ENCODE measurements at places on chromosomes 16 and 17. TPM values are rescaled to one million over a fixed set of nuclear protein-coding genes. Genes with fewer than 3 reads are reported as not detected.

GRCh38 chr16:89099905-89100304 is 6.3 kb downstream of the ACSF3 start:
- H3K4me1 ChIP-seq = peaks cover 50% of the 10 kb centered on the region
- H3K36me3 ChIP-seq = peaks cover 25% of the 10 kb centered on the region
- H3K4me3 ChIP-seq = no peak overlapping the region

- H3K27me3 ChIP-seq = no peaks in the 10 kb centered on the region
- peak overlapping the region; percentile 60 for H3K27ac ChIP-seq
- H3K36me3 ChIP-seq = peaks cover 18% of the 10 kb centered on the region
- no peak for DNase-seq
- peaks cover 19% of the 10 kb centered on the region for H3K4me1 ChIP-seq
These were observed 59.3 kb upstream of the CORO6 start for GRCh38 chr17:29682054-29682453.

DNA sequence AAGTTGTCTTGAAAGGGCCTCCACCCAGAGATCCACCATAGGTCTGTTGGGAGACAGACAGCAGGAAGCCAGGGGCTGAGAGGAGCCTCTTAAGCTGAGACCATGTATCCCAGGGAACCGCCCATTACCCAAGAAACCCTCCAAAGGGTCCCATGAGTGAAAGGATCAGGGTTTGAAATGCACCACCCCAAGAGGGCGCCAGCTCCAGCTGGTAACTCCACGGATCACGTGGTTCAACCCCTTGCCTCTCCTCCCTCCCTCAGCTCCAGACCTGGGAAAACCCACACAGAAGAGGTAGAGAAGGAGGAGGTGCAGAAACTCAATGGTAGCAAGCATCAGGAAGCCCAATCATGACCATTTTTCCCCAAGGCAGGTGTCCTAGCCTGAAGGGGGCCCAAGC is 148.7 kb downstream of the AIPL1 start:
- H3K4me1 ChIP-seq = no peaks in the 10 kb centered on the region
- H3K4me3 ChIP-seq = no peak overlapping the region
- peaks cover 4% of the 10 kb centered on the region for H3K27me3 ChIP-seq
- H3K27ac ChIP-seq = no peak overlapping the region

DNA sequence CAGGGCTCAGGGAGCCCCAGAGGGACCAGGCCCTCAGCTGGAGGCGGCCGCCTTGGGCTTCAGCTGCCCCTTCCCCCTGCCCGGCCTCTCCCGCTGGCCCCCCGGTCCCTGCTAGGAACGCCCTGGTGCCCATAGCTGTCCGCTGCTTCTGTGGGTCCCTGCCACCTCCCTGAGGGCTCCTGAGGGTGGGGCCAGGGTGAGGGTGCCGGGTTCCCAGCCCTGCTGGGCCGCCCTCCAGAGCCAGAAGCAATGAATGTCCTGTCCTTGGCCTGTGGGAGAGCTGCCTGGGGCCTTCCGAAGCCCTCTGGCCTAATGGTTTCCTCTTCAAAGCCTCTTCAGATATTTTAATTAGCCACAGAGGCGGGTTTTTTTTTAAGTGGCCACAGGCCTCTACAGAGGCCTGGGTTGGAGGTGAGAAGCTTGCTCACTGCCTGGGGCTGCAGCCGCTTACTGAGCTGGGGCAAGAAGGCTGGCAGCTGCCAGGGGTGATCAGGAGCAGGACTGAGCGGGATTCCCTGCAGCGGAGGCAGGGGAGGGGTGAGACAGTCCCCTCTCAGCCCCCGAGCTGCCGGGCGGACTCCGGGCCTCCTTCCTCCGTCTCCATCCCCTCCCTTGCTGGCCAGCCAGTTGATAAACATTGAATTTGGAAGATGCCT is 9.9 kb downstream of the CENPX start:
- no peaks in the 10 kb centered on the region for H3K36me3 ChIP-seq
- no peak overlapping the region for H3K4me3 ChIP-seq
- H3K4me1 ChIP-seq = no peaks in the 10 kb centered on the region
- no peak overlapping the region for H3K27ac ChIP-seq
- no peak for DNase-seq

- peaks cover 1% of the 10 kb centered on the region for H3K36me3 ChIP-seq
- H3K4me3 ChIP-seq = no peak overlapping the region
- H3K27me3 ChIP-seq = peaks cover 3% of the 10 kb centered on the region
- DNase-seq = no peak
These were observed 13.2 kb downstream of the RPH3AL start for GRCh38 chr17:339193-340061.

DNA sequence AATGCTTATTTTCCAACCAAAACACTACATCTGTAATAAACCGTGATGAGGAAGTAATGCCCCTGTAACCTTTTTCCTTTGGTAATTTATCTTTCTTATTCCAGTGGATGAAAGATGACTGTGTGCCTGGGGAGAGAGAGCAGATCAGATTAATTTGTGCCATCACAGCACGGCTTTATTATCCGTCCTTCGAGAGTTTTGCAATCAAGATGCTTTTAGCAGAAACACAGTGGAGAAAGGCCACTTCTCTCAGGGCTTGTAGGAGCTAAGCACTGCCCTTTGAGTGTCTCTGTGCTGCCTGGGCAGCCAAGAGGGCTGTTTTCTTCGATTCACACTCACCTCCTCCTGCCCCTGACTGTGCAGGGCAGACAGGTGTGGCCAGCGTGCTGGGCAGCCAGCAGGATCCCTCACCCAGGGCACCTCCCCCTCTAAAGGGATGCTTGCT is 190.2 kb downstream of the PRKCA start:
- no peaks in the 10 kb centered on the region for H3K27me3 ChIP-seq
- no peak overlapping the region for H3K27ac ChIP-seq
- peaks cover 42% of the 10 kb centered on the region for H3K36me3 ChIP-seq
- DNase-seq = no peak
- H3K4me3 ChIP-seq = no peak overlapping the region

- no peak for DNase-seq
- H3K4me3 ChIP-seq = no peak overlapping the region
- H3K4me1 ChIP-seq = no peaks in the 10 kb centered on the region
- no peak overlapping the region for H3K27ac ChIP-seq
These were observed 55.2 kb downstream of the CRISPLD2 start for GRCh38 chr16:84874983-84875382.

- no peaks in the 10 kb centered on the region for H3K27me3 ChIP-seq
- peaks cover 85% of the 10 kb centered on the region for H3K36me3 ChIP-seq
- H3K4me3 ChIP-seq = peak within 1 kb of the TSS; percentile 55
- H3K4me1 ChIP-seq = peaks cover 84% of the 10 kb centered on the region
- H3K27ac ChIP-seq = peak within 1 kb of the TSS; percentile 100
These were observed at the start of gene CD68 for GRCh38 chr17:7579001-7579833. Gene CD68, plus strand, starts transcription at chr17:7579638. Its CDS starts 40 bp downstream, at chr17:7579678.

DNA sequence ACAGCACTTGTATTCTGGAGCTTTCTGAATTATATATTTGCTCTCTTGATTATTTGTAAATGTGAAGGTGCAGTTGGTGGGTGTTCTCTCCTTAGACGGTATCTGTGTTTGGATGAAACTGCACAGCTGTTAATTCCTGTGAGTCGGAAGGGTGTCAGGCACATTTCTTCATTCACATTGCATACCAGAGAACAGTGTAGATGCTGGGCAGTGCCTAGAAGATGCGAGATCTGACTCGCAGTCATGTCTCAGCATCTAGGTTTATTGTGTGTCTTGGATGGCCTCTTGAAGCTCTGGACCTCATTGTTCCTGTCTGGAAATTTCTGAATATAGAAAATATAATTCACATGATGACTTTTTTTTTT is 61.2 kb downstream of the CLEC16A start:
- no peak overlapping the region for H3K27ac ChIP-seq
- peaks cover 14% of the 10 kb centered on the region for H3K36me3 ChIP-seq
- no peaks in the 10 kb centered on the region for H3K4me1 ChIP-seq
- no peak overlapping the region for H3K4me3 ChIP-seq
- H3K27me3 ChIP-seq = no peaks in the 10 kb centered on the region

GRCh38 chr17:83200231-83200699 is 120.9 kb downstream of the METRNL start:
- H3K27me3 ChIP-seq = no peaks in the 10 kb centered on the region
- peak overlapping the region; percentile 66 for H3K4me3 ChIP-seq
- DNase-seq = peak; percentile 74
- peaks cover 34% of the 10 kb centered on the region for H3K4me1 ChIP-seq

- no peak for DNase-seq
- H3K36me3 ChIP-seq = peaks cover 23% of the 10 kb centered on the region
- H3K4me3 ChIP-seq = no peak overlapping the region
- H3K27ac ChIP-seq = no peak overlapping the region
These were observed 12.0 kb downstream of the ACSF3 start for GRCh38 chr16:89105599-89106151.

DNA sequence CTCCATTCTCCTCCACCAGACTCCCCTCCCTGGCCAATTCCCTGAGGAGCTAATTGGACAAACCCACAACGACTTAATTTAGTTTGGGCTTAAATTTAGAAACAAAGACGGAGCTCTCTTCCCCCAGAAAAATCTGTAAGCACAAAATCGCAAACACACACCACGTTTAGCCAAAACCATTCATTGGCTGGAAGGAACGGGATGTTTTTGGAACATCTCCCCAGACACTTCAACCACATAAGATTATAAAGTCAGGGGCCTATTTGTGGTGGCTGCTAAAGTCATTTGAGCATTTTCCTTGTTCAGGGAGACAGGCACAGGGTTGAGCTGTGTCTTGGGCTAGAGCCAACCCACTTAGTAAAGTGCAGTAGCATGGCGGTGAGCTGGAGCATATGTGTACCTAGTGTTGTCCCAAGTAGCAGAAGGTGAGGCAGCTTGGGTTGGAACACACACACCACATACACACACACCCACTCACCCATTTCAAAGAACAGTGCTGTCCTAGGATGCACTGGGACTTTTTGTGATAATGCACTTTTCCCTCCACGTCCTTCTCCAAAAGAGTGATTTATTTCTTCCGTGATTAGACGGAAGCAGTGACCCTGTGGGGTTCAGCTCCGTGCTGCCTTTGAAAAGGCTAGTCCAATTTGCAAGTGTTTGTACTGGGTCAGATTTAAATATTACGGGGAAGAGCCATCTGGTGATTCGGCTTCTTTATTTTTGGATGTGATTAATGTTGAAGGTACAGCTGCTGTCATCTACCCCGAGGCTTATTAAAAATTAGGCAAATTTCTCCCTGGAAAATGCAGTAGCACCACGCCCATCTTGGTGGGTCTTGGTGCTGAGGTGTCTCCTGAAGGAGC is 32.2 kb downstream of the ELAC2 start:
- no peak overlapping the region for H3K27ac ChIP-seq
- peaks cover 4% of the 10 kb centered on the region for H3K27me3 ChIP-seq
- peaks cover 3% of the 10 kb centered on the region for H3K4me1 ChIP-seq
- peaks cover 9% of the 10 kb centered on the region for H3K36me3 ChIP-seq
- H3K4me3 ChIP-seq = no peak overlapping the region

- H3K27me3 ChIP-seq = no peaks in the 10 kb centered on the region
- H3K4me1 ChIP-seq = no peaks in the 10 kb centered on the region
- no peaks in the 10 kb centered on the region for H3K36me3 ChIP-seq
- H3K4me3 ChIP-seq = no peak overlapping the region
- no peak for DNase-seq
These were observed 14.5 kb upstream of the APRT start for GRCh38 chr16:88826070-88826840.

DNA sequence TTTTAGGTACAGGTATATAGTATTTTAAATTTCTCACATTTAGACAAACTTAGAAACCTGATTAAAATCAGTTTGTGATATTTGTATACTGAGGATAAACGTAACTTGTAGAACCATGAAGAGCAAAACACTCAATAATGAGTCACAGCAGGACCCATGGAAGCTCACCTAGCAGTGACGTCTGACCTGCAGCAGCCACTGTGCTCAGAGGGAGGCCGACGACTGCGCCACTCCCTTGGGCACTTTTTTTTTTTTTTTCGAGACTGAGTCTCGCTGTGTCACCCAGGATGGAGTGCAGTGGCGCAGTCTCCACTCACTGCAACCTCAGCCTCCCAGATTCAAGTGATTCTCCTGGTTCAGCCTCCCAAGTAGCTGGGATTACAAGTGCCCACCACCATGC is 106.2 kb upstream of the AXIN2 start:
- no peaks in the 10 kb centered on the region for H3K27me3 ChIP-seq
- no peaks in the 10 kb centered on the region for H3K36me3 ChIP-seq
- H3K4me1 ChIP-seq = no peaks in the 10 kb centered on the region
- no peak for DNase-seq
- no peak overlapping the region for H3K4me3 ChIP-seq

DNA sequence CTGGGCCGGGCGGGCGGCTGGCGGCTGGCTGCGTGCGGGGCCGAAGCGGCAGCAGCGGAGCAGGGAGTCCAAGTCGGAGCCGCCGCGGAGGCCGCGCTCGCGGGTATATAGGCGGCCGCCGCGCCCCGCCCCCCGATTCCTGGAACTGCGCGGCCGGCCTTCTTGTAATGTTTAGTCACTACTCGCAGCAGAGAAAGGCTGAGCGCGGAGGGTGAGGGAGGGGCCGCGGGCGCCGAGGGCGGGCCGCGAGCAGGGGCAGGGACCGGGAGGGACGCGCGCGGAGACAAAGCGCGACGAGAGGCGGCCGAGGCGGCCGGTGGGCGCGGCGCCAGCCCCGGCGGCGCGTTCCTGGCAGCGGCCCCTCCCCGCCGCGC is at the start of gene SOCS3:
Gene SOCS3 (minus strand): TSS at position 81 of the 374 bp plus-strand sequence. CDS start 982 bp downstream, outside the sequence.
- peaks cover 21% of the 10 kb centered on the region for H3K36me3 ChIP-seq
- peak; percentile 97 for DNase-seq
- H3K4me1 ChIP-seq = peaks cover 45% of the 10 kb centered on the region

DNA sequence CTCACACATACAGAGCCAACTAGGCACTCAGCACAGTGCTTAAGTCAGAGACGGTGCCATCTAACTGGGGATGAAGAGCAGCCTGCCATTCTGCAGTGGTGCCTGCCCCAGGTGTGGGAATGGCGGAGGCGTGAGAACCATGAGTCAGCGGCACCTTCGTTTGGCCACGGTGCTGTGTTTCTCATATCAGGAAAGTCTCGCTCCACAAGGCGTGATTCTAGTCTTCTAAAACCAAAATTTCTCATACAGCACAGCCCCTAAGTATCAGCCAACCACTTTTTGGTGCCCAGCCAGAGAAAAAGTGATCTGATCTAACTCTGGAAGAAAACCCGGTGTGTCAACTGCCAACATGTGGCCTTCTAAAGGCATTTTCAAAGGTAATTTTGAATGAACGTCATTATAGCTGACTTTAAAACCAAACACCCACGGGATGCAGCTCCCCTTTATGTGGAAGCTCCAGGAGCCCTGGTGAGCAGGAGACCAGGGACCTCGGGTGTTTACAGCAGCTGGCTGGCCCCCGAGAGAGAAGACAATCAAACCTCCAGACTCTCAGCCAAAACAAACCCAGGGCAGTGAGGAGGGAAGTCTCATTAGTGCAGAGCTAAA is 54.6 kb downstream of the ABCC12 start:
- no peaks in the 10 kb centered on the region for H3K36me3 ChIP-seq
- no peak for DNase-seq
- no peak overlapping the region for H3K27ac ChIP-seq

GRCh38 chr16:30658731-30659506 is 688 bp downstream of the FBRS start:
- DNase-seq = no peak
- H3K4me1 ChIP-seq = peaks cover 54% of the 10 kb centered on the region
- no peaks in the 10 kb centered on the region for H3K27me3 ChIP-seq
- H3K36me3 ChIP-seq = peaks cover 58% of the 10 kb centered on the region
- peak overlapping the region; percentile 100 for H3K27ac ChIP-seq
- peak overlapping the region; percentile 99 for H3K4me3 ChIP-seq

GRCh38 chr16:66064801-66065530 is 301.5 kb upstream of the CDH5 start:
- H3K36me3 ChIP-seq = no peaks in the 10 kb centered on the region
- no peak overlapping the region for H3K4me3 ChIP-seq
- no peak for DNase-seq
- peaks cover 21% of the 10 kb centered on the region for H3K27me3 ChIP-seq

Gene NPIPA5
- total RNA-seq = 8.8 TPM

Gene CETP
- total RNA-seq = 0.12 TPM

Gene SERPINF2
- total RNA-seq = 0.08 TPM

Gene CTRL
- total RNA-seq = 6.8 TPM

Gene NATD1
- total RNA-seq = 0.90 TPM

Gene CHMP6
- total RNA-seq = 23.8 TPM

Gene KCNJ16
- not detected for total RNA-seq

Gene TEX14
- total RNA-seq = 0.14 TPM

Gene PITPNC1
- 50.1 TPM for total RNA-seq

Gene CSH1
- not detected for total RNA-seq
